ENCODE measurements at places on chromosomes 1 and 21.

DNA sequence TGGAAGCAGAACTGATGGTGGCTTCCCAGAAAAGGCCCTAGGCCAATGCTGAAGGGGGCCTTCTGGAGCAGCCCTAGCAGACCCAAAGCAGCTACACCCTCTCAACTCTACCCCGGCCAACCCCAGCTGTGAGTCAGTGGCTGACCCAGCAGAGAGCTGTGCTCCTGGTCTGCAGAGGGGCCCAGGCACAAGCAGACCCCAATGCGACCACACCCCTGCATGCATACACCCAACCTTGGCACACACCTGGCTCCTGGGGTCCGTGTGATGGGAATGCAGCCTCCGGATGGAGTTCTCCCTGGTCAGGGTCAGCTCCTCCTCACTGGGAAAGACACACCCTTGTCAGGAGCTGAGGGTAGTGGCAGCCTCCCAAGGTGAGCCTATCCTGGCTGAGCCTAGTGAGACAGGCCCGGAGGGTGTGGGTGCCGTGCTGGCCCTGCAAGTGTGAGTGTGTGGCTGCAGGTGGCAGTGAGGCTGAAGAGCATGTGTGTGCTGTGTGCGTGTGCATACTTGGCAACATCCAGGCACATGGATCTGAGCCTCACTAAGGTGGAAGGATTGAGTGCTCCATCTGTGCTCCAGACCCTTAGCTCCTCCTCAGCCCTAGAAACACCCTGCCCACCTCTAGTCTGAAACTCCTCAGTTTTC is 3.9 kb upstream of the ARHGAP30 start:
- no peak for DNase-seq

DNA sequence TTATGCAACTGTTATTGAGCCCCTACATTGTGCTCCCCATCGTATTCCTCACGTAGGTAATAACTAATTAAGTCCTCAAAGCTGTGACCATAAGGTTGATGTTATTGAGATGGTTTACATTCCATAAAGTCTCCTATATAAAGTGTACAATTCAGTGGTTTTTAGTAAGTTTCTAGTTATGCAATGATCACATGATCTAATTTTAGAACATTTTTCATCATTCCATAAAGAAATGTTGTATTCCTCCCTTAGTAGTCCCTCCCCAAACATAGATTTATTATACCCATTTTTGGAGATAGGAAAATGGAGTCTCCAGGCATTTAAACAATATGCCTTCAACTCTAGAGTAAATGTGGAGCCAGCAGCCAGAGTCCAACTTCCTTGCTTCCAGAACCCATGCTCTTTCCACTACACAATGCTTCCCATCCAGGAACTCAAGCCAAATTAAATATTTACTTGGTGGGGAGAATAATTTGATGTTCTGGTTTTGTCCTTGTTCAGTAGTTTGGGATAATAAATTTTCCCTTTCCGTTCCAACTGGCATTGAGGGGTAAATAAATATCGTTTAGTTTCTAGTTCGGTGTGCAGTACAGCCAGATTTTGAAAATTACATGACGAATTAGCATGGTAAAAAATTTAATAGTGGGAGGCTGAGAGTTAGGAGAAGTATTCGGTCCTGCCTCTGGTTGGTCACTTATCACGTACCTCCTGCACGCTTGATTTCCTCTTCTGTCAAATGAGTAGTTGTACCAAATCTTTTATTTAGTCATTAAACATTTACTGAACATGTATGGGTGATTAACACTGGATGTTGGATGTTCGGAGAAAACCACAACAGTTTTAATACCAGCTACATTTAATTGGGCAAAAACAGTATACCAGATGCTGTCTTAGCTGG is 66.3 kb downstream of the CACHD1 start:
- no peak for DNase-seq

- no peak for DNase-seq
Observed at GRCh38 chr1:224872832-224873433, 56.5 kb upstream of the DNAH14 start.

- DNase-seq: peak; percentile 89
Observed at GRCh38 chr1:93753791-93754763, 72.4 kb upstream of the BCAR3 start.

DNA sequence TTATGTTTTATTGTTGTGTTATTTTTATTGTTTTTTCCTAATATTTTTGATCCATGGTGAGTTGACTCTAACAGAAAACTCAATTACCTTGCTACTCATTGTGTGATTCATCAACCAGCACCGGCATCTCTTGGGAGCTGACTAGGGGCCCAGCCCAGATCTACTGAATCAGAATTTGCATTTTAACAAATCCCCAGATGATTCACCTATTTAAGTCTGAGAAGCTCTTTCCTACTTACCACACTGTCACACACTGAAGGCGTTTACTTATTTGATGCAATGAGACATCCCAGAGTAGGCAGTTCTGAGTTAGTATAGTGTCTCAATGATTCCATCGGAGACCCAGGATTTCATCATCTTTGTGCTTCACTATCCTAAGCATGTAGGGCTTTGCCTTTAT is 416.6 kb downstream of the RWDD3 start:
- DNase-seq: no peak

GRCh38 chr1:6245869-6246496 is 2.0 kb downstream of the HES3 start:
- no peak for DNase-seq

GRCh38 chr1:65398083-65398482 is 22.4 kb upstream of the LEPR start:
- no peak for DNase-seq

Data from GF-D8 (cell line).